ENCODE measurements at places on chromosomes 4 and X. TPM values are rescaled to one million over a fixed set of nuclear protein-coding genes. Genes with fewer than 3 reads are reported as not detected.

SSX4B gene
- not detected for total RNA-seq

SASH3 gene
- 90.3 TPM for total RNA-seq

PLXNB3 gene
- 0.05 TPM for total RNA-seq

FAAH2 gene
- total RNA-seq: 12.0 TPM

BEX5 gene
- total RNA-seq: 7.2 TPM

RPA4 gene
- total RNA-seq: 0.38 TPM

UNC5C gene
- total RNA-seq: not detected

ZFYVE28 gene
- total RNA-seq: 6.2 TPM

PLP1 gene
- total RNA-seq: not detected

S100P gene
- 10.0 TPM for total RNA-seq

ALB gene
- not detected for total RNA-seq

FAM9C gene
- not detected for total RNA-seq

LAGE3 gene
- 42.3 TPM for total RNA-seq

AFM gene
- total RNA-seq: not detected

ATP1B4 gene
- total RNA-seq: not detected

CTAG1A gene
- not detected for total RNA-seq

SORCS2 gene
- 0.07 TPM for total RNA-seq

APBB2 gene
- 4.5 TPM for total RNA-seq

NKX6-1 gene
- not detected for total RNA-seq

NXF2B gene
- total RNA-seq: not detected

NR3C2 gene
- 5.3 TPM for total RNA-seq

AASDH gene
- total RNA-seq: 13.5 TPM

NPY2R gene
- total RNA-seq: not detected

VSIG1 gene
- 2.4 TPM for total RNA-seq

SLITRK2 gene
- not detected for total RNA-seq

UGT2A3 gene
- not detected for total RNA-seq

RAB33A gene
- 11.3 TPM for total RNA-seq

MAGEA11 gene
- total RNA-seq: not detected

LUZP4 gene
- total RNA-seq: not detected

WNK3 gene
- total RNA-seq: 0.25 TPM

TCP11X2 gene
- total RNA-seq: not detected

VMA21 gene
- 39.7 TPM for total RNA-seq

GCNA gene
- 2.8 TPM for total RNA-seq

LRAT gene
- total RNA-seq: not detected

STATH gene
- total RNA-seq: not detected

FOXR2 gene
- not detected for total RNA-seq

ADGRL3 gene
- not detected for total RNA-seq

HMX1 gene
- total RNA-seq: not detected

NUDT11 gene
- total RNA-seq: 1.5 TPM

RS1 gene
- total RNA-seq: not detected

MAGEC1 gene
- total RNA-seq: not detected

PDK3 gene
- 31.7 TPM for total RNA-seq

GSPT2 gene
- 6.9 TPM for total RNA-seq

TMEM144 gene
- 0.31 TPM for total RNA-seq

PROM1 gene
- 0.05 TPM for total RNA-seq

MAGEA12 gene
- not detected for total RNA-seq

DNAJB14 gene
- total RNA-seq: 34.6 TPM

APLN gene
- 0.15 TPM for total RNA-seq

DGKK gene
- total RNA-seq: not detected

Data from activated naive CD4-positive, alpha-beta T cell treated with anti-CD3 and anti-CD28 coated beads for 36 hours (primary cell).